Effector CD8-positive, alpha-beta T cell (primary cell): ENCODE measurements at places on chromosomes 2 and 18.

DNA sequence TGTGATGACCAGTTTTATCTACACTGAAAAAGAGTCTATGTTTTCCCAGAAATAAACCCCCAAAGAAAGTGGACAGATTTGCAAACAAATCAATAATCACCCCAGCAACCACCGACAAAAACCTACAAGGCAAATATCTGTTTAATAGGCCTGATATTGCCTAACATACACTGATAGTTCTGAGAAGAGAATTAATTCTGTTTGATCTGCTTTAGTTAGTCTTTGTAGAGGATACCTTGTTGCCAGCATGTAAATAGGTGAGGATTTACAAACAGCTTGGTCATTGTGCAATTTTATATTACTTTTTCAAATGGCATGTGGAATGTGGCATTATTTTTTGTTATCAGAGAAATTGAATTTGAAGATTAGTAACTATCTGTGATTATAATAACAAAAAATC is 86.5 kb downstream of the DCC start:
- DNase-seq = no peak

DNA sequence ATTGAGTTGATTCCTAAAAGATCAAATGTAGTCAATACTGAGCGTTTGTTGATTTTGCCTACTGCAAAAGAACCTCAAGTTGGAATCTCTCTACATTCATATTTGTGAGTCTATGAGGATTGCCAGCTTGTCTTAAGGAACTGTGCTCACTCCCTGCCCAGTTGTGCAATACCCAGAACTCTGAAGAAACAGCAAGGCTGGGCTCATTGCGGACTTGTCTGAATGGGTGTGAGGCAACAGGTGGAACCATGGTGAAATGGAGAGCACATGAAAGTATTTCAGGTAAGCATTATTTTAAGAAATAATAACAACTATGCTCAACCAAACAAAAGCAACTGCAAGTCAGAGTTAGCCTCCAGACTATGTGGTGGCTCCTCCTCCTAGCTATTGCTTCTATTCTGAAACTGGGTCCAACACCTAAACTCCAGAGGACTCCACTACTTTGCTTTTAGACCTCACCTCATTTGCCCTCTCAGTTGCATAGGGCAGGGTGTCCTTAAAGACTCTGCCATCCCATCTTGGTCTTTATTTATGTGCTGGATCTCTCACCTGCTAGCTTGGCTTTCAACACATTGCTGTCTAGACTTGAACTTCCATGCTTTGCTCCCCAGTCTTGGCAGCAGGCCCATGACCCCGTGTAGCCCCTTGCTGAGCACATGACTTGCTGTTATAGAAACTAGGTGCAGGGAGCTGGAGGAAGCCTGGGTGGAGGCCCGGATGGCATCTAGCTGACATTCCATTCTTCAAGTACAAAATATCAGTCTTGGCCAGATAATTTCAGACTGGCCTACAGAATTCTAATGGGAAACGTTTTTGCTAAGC is 94.8 kb upstream of the ARL5A start:
- no peak for DNase-seq

DNA sequence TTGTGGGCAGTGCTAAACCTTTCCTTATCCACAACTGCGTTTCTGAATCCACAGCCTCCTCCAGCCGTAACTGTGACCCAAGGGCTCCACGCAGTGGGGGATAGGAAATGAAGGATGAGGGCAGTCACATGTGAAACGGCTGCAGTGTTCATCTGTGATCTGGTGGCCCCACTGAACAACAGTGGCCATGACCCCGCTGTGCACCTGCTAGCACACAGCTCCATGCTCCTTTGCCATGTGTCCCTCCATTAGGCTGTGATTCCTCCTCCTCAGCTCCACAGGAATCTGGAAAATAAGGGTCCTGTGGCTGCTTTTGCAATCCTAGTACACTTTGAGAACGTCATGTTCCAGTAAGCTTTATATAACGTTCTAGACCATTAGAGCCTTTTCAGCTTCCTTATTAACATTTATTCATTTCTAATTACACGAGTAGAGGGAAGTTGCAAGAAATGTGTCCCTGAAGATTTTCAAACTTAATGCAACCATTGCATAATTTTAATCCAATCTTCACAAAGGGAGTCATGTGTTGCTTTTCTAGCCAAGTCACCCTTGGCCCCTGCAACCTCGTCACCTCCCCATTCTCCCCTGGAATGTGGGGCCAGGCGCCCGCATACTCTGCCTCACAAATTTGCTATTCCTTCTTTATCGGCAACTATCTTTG is 7.1 kb upstream of the NAPG start:
- no peak for DNase-seq

DNA sequence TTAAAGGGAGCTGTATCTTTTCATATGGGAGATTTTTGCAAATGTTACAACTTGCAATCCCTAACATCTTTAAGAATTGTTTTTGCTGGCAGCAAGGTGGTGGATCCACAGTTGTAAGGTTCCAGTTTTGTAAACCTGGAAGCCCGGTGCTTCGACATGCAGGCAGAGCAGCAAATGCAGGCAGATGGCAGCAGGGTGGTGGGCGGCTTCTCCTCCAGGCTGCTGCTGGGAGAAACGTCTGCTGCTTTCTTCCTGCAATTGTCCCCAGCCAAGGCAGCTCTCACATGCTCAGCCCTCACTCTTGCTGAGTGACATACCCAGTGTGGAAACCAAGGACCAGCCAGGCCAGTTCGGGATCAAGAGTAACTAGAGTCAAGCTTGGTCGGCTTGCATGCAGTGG is 166.0 kb downstream of the SEPTIN10 start:
- no peak for DNase-seq

GRCh38 chr18:36527051-36527450 is 229.5 kb downstream of the FHOD3 start:
- DNase-seq = no peak
